ENCODE measurements at places on chromosomes 3 and 15.

DNA sequence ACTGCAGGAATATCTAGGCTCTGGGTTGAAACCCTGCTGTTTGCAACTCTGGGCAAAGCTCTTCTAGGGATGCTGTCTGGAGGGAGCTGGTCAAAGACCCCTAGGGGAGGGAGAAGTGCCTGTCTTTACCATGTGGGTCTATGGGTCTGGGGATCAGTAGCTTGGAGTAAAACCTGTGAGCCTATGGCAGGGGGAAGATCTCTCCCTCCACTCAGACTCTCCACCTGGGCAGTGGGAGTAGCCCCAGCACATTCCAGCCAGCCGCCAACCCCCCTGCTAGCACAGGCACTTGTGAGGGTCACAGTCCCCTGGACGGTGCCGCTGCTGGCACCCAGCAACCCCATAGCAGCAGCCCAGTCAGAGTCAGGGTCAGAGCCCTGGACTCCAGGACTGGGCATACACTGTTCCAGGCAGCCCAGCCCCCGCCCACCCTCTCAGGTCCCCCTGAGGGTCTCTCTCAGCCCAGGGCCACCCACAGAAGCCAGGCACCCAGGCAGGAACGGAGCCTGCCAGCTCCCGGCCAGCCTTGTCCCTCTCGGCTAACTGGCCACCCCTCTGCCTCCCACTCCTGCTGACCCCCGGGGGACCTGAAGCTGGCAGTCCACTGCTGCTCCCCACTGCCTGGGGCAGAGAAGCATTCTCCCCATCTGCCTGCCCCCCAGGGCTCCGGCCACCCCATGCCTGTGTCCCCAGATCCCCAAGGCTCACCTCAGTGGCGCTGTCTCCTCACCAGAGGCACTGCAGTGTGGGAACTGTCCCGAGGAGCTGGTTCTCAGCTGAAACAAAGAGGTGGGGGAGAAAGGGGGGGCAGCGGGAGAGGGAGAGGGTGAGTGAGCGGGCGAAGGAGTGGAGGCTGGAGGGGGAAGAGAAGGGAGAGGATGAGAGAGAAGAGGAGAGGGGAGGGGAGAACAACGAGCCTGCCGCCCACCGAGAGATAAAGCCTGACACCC lies 10.8 kb downstream of the GLYCTK start:
- no peak for DNase-seq

DNA sequence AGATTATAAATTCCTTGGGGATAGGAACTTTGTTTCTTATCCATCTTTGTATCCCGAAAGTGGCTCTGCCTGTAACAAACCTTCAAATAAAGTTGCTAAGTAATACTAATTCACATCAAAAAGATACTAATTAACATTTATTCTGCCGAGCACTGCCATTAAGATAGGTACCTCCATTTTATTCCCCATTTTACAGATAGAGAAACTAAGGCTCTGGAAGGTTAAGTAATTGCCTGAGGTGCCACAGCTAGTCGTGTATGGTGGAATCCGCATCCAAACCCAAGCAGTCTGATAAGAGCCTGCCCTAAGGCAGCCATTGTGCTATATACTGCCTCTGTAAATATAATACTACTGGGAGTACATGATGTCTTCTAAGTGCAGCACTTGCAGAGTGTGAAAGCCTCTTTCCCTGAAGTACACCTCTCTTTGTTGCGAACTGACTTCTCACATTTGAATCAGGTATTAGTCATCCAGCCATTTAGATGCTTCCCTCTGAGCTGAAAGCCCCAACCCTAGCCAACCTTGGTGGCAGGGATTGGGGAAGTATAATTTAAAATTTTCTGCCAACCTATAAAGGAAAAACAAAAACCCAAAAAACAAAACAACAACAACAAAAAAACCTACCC lies 78.5 kb upstream of the CHD2 start:
- no peak for DNase-seq

- DNase-seq, result no peak
Measured at GRCh38 chr3:46482632-46483350, 15.0 kb upstream of the RTP3 start.

DNA sequence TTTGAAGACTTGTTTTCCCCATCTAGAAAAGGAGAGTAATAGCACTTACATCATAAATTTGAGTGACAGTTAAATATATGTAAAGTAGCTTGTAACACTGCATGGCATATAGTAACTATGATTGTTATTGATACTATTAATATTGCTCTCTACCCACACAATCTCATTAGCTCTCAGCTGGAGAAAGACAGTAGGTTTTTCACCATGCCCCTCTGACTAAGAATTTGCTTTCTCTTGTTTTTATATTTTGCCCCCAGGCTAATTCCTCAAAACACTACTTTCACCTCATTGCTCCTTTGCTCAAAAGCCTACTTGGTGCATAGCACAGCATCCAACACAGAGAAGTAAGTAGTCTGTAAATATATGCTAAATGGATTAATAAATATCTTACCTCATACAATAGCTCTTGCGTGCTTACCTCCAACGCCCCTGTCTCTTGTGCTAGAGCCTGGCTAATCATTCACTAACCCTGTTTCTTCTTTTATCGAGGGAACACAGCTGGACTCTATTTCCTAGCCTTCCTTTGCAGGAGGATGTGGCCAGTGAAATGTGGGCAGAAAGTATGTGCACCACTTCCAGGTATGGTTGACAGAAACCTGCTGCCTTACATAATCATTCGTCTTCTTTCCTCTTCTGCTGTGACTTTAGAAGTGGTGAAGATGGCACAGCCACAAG lies 190.0 kb downstream of the PLCH1 start:
- DNase-seq, result no peak

DNA sequence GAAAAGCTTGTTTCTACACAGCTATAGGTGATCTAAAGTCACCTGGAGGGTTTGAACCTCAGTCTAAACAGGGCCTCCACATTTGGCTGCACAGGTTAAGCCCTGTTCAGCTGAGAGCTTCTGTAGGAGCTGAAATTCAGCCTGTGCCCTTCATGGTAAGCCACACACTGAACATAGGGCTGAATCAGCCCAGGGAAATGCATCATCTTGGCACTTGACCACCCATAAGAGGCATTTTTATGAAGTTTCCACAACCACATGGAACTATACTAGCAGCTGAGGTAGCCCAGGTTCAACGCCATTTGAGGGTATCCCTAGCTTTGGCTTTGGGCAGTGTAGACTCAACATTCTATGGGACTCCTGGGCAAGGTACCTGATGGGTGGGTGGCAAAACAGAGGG lies 126.8 kb downstream of the FAM174B start:
- no peak for DNase-seq

GRCh38 chr15:44712346-44713005 lies 1.2 kb downstream of the B2M start:
- DNase-seq, result no peak

- no peak for DNase-seq
Measured at GRCh38 chr3:132382688-132383194, 34.6 kb upstream of the DNAJC13 start.

DNA sequence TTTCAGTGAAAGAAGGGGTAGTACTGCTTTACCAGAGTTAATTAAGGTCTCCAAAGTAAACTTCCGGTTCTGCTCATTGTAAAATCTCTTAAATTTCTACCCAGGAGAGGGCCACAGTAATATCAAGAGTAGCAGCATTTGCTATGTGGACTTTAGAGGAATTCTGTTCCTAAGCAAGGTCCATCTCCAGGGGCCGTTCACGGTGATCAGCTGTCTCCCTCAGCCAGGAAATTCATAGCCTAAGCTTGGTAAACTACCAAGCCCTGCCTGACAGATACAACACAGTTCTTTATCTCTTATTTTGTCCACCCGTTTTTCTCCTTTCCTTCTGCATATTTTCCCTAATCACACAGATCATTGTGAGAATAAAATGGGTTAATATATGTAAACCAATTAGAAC lies 2.3 kb downstream of the DUT start:
- no peak for DNase-seq

GRCh38 chr15:41429003-41429890 lies 12.4 kb downstream of the RTF1 start:
- no peak for DNase-seq

DNA sequence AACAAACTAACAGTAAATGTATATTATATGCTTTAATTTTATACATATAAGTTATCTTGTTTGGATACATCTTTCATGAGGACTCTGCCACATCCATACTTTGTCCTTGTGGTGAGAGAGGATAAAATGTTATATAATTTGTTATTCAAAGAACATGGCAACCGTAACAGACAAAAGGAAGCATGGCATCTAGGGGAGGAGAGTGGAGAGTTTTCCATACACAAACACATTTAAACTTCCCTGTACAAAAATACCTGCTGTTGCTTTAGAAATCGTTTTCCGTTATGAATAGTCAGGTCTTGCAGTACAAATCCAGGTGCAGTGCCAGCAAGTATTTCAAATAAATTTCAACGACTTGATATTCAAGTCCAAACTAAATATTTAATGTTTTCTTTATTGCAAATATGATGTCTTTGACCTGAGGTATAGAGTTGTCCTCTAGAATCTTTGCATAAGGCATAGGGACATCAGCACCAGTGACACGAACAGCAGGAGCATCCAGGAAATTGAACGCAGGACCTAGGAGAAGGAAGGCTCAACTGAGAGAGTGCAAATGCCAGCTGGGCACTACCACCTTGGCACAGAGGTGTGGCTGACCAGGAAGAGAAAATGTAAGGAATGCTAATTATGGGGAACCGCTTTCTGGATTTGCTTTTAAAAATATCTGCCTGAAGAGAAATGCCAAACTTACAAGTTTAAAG lies 5.8 kb downstream of the PDHB start:
- DNase-seq, result no peak

DNA sequence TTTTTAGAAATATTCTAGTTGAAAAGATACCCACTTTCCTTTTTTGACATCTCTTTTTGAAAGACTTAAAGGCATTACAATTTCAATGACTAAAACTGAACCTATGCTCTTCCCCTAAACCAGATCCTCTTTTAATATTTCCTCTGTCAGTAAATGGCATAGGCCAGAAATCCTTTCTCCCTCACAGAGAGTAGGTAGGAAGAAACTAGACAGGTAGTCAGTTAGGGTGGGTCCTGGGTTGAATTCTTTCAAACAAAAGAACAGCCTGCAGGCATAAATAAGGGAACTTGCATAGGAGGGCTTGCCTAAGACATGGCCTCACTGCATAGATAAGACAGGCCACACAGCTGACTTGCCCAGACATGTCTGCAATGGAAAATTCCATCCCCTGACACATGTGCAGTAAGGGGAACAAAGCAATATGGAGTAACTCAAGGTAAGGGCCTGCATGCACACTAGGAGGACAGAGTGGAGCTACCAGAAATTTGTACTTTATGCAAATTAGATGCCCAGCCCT lies 23.1 kb downstream of the PLSCR5 start:
- DNase-seq, result no peak

GRCh38 chr3:94360987-94361386 lies 298.1 kb downstream of the NSUN3 start:
- no peak for DNase-seq

GRCh38 chr3:149736953-149737205 lies 15.4 kb downstream of the COMMD2 start:
- DNase-seq, result no peak

- no peak for DNase-seq
Measured at GRCh38 chr3:197212290-197212689, 86.1 kb downstream of the DLG1 start.

DNA sequence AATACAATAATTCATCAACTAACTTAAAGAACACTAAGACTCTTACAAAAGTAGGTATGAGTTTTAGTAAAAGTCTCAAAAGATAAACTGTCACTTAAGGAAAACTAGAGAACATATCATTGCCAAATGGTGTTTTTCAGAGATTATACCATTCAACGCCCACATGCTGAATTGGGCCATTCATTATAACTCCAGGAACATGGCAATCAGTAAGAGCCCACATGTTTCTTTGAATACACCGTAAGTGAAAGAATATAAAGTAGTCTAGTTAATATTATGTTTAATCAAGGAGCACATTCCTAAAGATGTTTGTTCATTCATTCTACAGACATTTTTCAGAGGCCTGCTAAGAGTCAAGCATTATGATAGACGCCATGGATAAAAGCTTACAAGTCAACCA lies 22.9 kb downstream of the B3GNT5 start:
- no peak for DNase-seq

DNA sequence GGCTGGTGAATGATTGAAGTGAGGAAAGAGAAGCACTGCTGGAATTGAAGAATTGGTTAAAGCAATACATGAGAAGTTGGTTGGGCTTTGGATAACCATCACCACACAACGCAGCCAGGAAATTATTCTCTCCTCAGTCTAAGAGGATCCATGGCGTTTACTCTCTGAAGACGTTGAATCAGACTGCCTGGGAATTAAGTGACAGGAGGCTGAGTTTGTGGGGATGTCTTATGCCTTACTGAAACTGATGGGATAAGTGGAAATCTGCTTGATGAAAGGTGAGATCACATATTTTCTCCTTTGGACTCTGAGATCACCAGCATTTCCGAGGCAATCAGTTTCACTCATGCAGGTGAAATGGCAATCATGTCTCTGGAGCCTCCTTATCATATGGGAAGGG lies 456.1 kb upstream of the GBE1 start:
- DNase-seq, result no peak

GRCh38 chr15:60679256-60679655 lies 200.3 kb upstream of the ICE2 start:
- DNase-seq, result no peak

DNA sequence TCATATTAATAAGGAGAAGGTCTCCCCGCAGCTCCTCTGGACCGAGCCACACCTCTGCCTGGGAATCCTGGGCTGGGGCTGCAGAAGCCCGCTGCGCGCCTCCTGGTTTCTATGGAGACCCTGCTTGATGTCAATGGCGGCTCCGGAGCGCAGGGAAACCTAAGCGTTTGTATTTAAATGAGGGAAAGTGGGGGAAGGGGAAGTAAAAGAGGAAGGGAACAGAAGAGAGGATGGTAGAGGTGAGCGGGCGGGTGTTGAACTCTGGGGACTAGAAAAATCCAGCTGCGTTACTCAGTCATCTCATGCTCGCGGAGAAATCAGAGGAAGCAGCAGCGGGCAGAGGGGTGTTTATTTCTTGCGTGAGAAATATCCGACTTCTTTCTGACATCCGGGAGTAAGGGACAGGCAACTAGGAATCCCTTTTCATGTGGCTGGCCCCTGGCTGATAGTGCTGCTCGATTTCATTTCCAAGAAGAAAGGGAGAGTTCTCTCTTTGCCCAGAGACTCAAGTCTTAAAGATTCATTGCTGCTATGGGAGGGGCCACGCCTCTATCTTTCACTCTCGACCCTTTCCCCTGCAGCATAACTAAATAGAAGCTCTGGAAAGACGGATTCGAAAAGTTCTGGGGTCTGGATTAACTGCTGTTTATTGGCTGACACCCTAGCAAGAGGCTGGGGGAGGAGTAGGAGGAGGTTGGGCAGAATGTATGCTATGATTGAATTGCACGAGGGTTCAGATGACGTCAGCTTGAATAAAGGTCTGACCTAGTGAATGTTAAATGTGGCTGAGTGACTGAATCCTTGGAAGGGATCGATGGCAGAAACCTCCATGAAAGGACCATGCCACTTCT lies 110.5 kb upstream of the GAP43 start:
- DNase-seq, result no peak

DNA sequence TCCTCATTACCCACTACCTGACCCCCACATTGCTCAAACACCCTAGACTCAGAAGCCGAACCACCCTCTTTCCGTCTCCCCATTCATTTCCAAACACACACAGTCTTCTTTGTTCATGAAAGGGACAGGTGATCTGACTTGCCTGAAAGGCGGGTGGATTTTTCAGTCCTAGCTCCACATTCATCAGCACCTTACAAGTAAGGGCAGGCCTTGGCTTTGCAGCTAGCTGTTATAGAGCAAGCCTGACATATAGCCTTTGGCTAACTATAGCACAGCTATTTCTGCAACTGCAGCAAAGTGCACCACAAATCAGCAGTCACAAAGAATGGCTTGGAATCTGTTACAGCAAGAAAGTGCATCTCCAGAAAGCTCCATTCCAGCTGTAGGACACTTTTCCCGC lies 139.8 kb downstream of the XXYLT1 start:
- DNase-seq, result no peak

All from 8988T (cell line).